Esophagus squamous epithelium (tissue), 5 donors: ENCODE measurements at places on chromosomes 7 and 10.

DNA sequence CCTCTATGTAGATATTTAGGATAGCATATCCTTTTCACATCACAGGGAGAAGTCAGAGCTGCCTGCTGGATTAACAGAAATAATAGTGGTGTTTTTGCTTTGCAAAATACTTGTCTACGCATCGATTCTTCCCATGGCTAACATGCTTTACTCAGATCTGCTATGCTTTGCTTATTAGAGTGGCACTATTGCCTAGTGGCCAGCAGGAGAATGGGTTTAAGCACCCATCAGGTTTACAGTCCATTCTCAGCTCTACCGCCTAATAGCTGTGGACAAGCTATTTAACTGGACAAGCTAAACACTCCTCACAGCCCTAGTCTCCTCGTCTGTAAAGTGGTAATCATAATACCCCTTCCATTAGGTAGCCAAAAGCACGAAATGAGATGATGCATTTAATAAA, 218.2 kb upstream of the CCDC6 start:
- no peak for DNase-seq

GRCh38 chr7:69020536-69020935, 577.7 kb upstream of the AUTS2 start:
- DNase-seq, result no peak

- no peak for DNase-seq
Observed at GRCh38 chr7:133409966-133410365, 157.1 kb downstream of the EXOC4 start.

DNA sequence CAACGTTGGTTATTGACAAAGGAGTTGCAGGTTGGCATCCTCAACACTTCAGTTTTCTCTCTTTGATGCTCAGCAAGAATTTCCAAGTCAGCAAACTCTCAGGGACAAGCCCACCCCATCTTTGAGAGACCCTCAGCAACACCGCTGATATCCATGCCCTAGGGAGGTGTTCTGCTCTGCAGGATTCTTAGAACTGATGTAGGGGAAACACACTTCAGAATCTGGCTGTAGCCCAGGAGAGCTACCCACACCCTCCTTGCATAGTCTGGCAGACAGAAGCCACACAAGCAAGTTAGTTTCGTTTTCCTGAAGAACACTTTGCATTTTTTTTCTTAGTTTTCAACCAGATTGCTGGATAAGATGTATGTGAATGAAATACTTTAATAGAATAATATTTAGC, 822 bp downstream of the SAMD9L start:
- no peak for DNase-seq

DNA sequence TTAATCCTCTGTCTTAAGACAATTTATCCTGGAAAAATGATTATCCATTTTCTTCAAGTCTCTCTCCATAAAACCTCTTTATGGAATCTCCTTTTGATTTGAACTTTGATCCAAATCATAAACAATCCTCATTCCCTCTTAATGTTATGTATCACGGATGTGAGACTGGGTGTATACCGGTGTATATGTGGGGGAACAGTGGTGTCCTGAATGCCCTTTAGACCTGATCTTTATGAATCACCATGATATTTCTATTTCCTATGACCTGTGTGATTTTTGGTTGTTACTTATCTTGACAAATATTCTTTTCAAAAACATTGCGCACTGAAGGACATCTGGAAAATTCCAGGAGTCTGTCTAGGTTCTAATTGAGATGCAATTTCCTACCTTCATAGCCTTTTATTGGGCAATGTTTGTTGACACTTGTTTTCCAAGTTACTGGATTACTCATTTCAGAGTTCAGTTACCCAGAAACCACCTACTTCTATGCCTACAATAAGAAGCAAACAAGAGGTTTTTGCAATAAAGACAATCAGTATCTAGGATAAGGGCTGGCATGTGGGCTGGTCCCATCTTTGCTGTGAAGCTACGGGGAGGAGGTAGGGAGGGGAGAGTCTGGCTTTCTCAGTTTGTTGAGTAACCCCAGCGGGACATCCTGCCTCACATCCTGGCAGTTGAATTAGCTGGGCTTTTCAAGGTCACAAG, 190.4 kb downstream of the CTTNBP2 start:
- DNase-seq, result no peak

DNA sequence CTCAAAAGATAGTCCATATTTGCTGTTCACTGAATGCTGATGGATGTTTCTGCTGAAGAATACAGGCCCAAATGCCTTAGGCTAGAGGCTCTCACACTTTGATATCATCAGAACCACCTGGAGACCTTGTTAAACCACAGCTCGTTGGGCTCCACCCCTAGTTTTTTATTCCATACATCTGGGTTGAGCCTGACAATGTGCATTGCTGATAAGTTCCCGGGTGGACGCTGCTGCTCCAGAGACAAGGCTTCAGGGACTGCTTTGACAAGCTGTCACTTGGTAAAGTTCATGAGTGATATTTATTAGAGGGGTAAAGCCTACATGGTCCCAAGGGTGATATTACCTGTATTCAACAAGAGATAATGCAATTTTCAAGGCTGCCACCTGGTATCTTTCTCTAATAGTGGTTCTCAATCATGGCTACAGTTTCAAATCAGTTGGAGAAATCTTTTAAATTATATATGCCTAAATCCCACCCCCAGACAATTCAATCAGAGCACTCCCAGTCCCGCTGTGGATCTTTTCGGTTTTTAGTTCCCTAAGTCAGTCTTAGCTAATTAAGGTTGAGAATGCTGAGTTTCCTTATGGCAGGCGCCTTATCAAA, 107.1 kb upstream of the GSDME start:
- DNase-seq, result no peak

DNA sequence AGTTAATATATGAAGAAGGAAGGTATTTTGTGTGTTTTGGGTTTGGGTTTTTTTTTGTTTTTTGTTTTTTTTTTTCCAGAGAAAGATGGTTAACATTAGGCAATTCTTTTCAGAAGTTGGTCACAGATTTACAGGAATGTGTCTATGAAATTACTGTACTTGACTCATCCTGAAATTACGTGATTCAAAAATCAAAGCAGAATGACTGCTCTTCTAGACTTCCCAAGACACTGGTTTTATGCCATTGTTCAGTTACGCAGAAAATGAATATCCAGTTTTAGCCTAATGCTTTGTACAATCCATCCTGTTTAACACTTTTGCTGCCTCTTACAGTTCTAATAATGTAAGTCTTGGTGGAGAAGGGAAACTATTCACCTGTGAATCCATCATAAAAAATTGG, 39.7 kb upstream of the CELF2 start:
- no peak for DNase-seq

DNA sequence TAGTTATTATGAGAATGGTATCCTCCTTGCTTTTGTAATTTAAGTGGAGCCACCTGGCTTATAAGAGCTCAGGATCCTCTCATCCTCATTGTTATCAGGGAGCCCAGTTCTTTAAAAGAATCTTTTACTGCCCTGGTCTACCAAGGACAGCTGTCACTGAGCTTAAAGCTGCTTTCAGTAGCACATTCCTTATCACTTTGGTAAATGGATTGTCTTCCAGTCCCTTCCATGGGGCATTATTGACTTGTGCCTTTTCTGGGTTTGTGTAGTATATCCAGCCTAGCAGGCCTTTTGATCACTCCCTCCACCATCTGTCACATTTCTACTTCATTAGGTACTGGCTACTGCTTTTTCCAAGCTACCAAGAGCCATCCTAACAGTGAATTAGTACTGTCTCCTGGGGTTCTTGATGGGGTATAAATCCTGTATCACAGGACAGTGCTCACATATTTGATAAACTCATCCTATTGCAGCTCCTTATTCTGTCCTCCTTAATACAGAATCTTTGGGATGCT, 208.9 kb downstream of the TMEM26 start:
- DNase-seq, result no peak

- DNase-seq, result no peak
Observed at GRCh38 chr10:58672845-58673244, 160.2 kb downstream of the BICC1 start.

- no peak for DNase-seq
Observed at GRCh38 chr7:43781726-43782607, 23.5 kb downstream of the BLVRA start.

DNA sequence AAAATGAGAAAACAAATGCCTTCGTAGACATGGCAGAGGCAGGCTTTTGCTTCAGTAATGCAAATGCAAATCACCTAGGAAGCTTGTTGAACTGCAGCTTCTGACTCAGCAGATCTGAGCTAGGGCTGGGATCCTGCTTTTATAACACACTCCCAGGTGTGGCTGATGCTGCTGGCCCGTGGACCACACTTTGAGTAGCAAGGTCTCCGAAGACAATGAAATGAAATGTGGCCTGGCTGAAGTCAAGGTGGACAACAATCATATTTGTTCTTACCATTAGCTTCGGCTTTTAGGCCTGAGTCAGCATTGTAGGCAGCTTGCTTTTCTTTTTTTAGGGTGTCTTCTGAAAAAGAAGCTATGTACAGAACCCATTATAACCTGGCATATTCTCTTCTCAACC, 26.3 kb downstream of the COL17A1 start:
- DNase-seq, result no peak

- DNase-seq, result no peak
Observed at GRCh38 chr7:924541-925231, 29.8 kb downstream of the ADAP1 start.

DNA sequence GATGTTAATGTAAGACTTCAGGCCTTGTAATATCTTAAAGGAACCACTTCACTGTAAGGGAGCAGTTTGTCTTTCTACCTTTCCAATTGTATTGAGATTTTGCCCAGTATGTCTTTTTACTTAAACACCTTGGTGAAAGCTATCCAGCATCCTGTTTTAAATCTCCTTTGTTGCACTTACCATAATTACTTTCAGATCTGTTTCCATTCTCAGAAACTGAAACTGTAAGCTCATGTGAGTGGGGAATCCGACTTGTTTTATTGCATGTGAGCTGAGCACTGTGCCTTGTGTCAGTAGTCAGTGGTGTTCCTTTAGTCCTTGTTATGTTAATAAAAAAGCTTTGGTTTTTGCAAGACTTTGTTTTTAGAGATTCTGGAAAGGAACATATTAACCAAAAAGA, 42.2 kb downstream of the BMPR1A start:
- DNase-seq, result no peak

- no peak for DNase-seq
Observed at GRCh38 chr7:13872709-13873108, 116.8 kb downstream of the ETV1 start.

DNA sequence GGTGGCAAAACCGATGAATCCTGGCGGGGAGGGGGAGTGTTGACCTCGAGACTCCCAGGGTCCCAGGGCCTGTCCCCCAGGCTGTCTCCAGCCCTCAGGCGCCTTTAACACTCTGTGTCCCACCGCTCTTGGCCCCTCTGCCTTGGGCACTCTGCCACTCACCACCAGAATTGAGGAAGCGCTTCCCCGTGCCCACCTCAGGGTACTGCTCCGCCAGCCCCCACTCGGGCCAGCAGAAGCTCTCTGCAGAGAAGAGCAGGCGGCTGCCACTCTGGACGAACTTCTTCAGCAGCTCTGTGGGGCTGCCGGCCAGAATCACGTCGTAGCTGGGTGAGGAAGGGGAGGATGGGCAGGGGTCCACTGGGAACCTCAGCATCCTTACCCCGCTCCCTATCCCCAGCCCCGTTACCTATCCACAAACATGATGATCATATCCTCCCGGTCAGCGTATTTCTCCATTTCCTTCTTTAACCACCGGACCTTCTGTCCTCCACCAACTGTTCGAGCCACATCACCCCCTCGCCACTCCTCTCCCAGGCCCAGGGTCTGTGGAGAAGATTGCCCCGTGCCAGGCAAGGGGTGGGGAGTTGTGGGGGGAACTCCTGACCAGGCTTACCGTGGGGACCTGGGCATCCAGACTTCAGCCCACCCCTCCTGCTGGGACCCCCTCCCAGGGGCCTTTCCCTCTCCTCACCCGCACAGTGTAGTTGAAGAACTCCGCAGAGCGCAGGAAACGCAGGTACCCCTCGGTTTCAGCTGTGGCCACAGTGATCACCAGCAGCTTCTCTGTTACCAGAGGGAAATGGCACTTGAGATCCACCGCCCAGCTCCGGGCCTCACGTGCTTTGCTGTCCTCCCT, 1.2 kb downstream of the PLOD3 start:
- no peak for DNase-seq

DNA sequence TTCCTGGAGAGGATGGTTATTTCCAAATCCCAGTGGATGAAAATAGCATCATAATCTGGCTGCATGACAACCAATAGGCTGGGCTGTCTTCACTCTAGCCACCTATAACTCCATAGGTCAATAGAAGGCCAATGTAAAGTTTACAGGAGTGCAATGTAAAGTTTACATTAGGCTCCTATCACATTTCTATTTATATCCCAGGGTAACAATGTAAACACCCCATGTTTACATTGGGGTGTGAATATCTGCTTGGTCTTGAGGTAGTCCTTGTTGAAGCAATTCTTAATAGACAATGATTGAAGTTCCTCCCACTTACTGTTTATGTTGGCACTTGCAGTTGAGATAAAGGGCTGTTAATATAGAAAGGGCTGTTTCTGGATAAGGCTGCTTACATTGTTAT, 21.5 kb downstream of the CH25H start:
- DNase-seq, result no peak

DNA sequence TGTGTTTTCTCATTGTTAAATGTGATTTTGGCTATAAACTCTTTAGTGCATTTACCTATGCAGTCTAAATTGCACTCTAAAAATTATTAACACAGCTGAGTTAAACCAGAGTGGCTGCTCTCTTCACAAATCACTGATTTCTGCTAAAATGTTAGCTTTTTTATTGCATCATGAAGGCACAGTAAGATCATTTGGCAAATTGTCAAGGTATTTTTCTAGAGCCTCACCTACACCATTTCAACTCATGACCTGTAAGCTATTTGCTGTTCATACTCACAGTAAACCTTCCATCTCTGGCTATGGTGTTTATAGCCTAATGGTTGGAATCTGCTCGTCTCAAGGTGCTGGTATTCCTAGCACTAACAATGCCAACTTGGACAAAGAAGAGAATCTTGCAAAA, 25.7 kb downstream of the NDUFB2 start:
- no peak for DNase-seq

DNA sequence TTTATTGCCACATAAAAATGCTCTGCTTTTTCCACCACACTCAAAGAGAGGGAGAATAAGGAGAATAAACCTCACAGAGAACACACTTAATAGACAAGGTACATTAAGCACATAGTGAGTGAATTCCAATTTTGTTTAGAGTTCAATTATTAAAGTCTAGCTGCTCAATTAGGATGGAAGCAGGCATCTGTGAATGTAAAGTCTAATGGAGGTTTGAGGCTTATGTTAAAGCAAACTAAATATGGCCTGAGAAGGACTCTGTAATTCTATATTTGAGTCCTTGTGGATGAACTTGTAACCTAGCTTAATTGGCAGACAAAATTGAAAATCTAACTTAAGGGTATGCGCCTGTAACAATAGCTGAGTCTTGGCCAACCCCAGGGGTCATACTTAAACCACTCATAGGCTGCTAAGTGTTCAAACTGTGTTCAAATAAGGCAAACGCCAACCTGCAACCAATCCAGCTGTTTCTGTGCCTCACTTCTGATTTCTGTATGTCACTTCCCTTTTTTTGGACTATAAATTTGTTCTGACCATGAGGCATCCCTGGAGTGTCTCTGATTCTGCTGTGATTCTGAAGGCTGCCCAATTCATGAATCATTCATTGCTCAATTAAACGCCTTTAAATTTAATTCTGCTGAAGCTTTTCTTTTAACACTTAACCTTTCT, 31.3 kb upstream of the NME8 start:
- no peak for DNase-seq
